IMR-90 (cell line): ENCODE measurements at places on chromosomes 5 and 9.

DNA sequence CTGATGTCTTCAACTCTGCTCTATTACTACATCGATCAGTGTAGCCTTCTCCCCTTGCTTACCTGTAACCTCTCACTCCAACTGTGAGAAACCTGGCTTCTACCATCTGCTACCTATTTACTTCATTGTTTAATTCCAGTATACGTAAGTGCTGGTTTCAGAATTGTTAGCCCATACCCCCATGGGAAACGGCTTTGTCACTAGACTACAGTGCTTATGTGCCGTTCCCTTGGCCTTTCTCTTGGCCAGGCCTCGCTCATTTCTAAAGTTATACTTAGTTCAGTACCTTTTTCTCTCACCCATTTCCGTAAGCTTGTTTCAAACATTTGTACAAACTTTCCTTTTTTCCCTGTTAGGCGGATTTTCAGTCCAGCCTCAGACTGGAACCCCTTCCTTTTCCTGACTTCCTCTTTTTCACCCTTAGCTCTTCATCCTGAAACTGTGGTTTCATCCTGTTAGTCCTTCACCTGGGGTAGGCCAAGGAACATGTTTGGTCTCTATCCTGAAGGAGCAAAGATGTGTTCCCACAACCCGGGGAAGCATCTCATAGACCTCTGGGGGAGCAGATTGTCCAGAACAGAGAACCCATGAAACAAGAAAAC is 21.7 kb downstream of the ALG2 start:
- no peak for DNase-seq

DNA sequence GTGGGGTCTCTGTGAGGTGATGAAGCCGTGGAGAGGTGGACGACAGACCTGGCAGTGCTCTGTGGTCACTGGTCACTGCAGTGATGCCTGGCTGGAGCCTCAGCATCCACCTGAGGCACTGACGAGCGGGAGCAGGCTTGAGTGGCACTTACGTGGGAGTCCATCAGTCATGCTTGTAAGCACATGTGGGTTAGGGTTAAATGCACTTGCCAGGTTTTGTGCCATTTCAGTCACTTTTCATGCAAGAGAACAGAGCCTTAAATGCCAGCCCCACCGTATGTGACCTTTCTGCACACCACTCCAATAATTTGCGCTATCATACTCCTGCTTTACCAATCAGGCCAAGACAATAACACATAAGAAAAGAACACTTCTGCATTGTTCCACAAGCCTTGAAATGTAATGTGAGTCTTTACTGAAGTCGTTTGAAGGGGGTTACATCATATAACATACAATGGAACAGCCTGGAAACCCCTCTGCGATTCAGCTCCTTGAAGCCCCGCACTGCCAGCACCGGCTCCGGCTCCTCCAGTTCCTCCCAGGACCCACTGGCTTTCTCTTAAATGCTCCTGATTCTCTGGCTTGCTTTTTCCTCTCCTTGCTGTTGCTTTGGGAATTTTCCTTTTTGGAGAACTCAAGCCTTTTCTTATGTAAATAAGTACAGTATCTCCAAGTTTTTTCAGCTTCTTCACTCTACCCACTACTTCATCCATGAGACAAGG is 59.4 kb upstream of the CTXN3 start:
- no peak for DNase-seq

GRCh38 chr9:88984543-88984883 is 6.8 kb upstream of the S1PR3 start:
- DNase-seq, result no peak

- no peak for DNase-seq
Measured at GRCh38 chr5:129477532-129477931, 17.4 kb downstream of the ADAMTS19 start.

- no peak for DNase-seq
Measured at GRCh38 chr5:124477577-124477976, 268.9 kb downstream of the ZNF608 start.

DNA sequence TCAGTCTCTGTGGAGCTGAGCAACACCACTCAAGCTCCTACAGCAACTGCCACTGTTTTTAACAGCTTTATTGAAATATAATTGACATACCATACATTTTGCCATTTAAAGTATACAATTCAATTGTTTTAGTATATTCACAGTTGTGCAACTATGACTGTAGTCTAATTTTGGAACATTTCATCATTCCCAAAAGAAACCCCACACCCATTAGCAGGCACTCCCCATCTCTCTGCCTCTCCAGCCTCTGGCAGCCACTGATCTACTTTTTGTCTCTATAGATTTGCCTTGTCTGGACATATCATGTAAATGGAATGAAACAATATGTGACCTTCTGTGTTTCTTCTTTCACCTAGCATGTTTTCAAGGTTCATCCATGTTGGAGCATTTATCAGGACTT is 43.5 kb downstream of the RUSC2 start:
- DNase-seq, result peak; percentile 39

DNA sequence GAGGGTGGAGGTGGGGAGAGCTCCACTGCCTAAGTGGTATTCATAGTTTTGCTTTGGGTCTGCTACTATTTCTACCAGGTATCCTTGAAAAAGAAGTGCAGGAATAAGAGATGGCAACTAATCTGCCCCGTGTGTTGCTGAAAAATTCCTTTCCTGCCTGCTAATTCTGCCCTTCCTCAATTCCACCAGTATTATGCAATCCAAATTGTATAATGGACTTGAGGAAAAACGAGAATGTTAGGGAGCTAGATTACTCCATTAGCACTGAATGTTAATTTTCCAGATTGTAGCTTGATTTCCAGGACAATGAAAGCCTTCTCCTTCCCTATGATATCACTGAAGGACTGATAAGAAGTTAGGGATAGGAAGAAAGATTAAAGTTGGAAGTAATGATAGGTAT is 16.9 kb downstream of the ADAM19 start:
- DNase-seq, result no peak

GRCh38 chr5:150486402-150487198 is 21.3 kb upstream of the NDST1 start:
- DNase-seq, result peak; percentile 48

- DNase-seq, result peak; percentile 85
Measured at GRCh38 chr9:116152941-116153764, 438 bp upstream of the PAPPA start.

GRCh38 chr5:131587541-131587940 is 47.5 kb downstream of the RAPGEF6 start:
- DNase-seq, result peak; percentile 47

DNA sequence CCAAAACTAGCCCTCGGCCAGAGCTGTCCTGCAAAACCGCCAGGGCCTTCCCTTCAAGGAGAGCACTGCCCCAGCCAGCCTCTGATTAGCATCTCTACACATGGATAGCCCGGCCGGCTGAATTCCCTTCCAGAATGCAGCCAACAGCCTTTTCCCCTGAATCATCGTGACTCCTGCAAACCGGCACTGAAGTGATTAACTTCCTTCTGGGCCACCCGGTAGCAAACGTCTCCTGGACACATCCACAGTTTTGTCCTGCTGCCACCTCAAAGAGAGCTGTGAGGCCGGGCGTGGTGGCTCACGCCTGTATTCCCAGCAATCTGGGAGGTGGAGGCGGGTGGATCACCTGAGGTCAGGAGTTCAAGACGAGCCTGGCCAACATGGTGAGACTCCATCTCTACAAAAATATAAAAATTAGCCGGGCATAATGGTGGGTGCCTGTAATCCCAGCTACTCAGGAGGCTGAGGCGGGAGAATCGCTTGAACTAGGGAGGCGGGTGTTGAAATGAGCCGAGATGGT is 21.1 kb upstream of the EEIG1 start:
- peak; percentile 89 for DNase-seq

GRCh38 chr5:93302711-93303110 is 278.3 kb downstream of the NR2F1-AS1 start:
- DNase-seq, result no peak

DNA sequence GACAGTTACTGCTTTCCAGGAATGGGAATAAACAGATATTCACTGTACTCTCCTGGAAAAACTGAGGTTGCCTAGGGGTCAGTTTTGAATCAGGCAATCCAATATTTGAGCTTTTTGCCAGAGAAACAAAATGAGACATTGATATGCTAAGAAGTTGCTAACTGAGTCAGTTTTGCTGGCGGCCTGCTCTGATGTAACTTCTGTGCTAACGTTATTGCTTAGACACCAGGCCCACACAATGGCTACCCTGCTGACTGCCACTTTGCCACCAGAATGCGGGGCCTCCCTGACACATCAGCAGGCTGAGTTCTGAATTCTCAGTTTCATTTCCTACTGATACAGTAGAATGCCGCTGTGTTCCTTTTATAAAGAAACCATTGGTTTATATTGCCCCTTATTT is 18.2 kb upstream of the ZNF618 start:
- peak; percentile 18 for DNase-seq

DNA sequence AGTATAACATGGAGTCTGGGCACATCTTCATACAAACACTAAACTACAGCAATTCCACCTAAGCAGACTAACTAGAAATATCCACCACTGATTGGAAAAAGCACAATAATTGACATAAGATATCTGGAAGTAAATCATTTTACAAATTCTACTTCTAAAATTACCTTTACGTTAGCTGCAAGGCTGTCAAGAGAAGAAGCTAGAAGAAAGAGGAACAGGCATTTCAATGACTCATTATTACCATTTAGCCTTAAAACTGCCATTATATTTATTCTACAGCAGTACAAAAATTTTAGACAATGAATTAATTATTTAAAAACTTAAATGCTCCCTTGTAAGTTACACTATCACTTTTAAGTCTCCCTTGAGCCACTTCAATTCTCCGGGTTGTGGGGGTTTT is 43.4 kb upstream of the PLPP6 start:
- no peak for DNase-seq

GRCh38 chr9:4235420-4235819 is 64.4 kb downstream of the GLIS3 start:
- no peak for DNase-seq

GRCh38 chr9:69207503-69207902 is 33.4 kb downstream of the TJP2 start:
- DNase-seq, result no peak

DNA sequence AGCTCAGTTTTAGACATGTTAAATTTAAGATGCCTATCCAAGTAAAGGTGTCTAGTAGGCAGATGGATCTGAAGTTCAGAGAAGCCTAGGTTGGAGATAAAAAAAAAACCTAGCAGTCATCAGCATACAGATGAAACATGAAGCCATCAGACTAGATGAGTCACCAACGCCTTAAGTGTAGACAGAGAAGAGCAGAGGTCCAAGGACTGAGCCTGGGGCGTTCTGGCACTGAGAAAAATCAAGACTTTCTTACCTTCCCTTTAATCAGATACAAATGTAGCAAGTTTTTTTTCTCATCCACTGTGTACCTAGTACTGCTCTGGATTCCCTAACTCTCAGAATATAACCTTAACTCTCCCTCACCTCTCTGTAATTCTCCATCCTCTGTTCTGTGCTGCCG is 97.3 kb downstream of the SIL1 start:
- DNase-seq, result peak; percentile 75

DNA sequence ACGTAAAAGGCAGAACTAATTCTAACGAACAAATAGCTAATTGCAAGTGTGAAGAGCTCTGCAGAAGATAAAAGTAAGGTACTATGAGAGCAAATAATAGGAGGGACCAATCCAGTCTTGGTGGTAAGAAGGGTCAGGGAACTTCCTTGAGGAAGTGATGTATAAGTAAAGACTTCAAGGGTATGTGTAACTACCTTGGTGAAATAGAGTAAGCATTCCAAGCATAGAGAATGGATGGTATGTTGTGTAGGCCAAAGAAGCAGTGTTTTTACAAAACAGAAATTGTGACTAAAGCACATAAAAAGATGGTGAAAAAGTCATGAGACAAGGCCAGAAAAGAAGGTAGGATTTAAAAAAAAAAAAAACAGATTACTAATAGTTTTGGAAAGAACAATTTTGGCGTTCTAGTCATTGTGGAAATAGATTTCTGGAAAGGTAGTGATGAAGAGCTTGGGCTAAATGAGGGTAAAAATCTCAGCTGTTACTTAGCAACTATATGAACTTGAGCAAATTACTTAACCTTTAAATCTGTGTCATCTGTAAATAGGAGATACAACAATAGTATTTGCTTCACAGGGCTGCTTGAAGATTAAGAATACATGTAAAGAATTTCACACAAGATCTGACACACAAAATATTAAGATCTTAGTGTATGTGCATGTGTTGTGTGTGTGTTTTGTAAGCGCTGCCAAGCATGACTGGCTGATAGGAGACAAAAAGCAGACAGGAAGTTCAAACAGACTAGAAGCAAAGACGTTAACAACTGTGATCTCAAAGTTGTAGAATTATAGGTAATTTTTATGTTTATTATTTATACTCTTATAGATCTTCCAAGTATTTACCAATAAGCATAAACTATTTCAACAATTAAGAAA is 73.5 kb downstream of the NR6A1 start:
- DNase-seq, result peak; percentile 61

GRCh38 chr9:111484572-111484894 is 350 bp upstream of the ECPAS start:
- DNase-seq, result peak; percentile 15

DNA sequence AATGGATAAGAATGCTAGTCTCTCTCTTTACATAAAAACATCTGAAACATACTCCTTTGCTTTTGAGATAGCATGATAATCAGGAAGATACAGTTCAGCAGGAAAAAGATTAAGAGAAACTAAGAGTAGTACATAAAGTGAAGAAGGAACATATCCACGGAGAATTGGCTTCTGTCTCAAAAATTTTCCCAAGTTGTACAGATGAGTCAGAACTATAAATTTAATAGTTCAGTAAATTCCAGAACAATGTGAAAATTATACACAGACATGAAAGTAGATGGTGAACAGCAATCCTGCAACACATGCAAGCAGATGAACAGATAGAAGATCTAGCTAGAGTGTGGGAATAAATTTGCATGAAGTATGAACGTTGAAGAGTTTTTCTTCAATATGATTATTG is 691.4 kb upstream of the RIOK2 start:
- DNase-seq, result peak; percentile 16

DNA sequence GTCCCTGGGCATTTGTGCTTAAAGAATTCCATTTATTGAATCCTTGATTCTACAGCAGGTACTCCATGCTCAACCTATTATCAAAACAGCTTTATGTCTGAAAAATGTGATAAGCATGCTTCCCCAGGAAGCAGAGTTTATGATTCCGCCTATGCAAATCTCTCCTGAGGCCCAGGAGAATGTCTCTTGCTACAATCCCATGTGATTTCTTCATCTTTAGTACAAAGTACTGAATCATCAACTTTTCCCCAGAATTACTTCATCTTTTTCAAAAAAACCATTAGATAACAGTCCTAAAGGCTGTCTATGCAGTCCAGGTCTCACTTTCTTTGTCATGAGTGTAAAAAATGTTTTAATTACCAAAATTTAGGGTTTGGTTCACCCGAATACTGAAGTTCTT is 130.2 kb upstream of the ADAMTSL1 start:
- peak; percentile 68 for DNase-seq

DNA sequence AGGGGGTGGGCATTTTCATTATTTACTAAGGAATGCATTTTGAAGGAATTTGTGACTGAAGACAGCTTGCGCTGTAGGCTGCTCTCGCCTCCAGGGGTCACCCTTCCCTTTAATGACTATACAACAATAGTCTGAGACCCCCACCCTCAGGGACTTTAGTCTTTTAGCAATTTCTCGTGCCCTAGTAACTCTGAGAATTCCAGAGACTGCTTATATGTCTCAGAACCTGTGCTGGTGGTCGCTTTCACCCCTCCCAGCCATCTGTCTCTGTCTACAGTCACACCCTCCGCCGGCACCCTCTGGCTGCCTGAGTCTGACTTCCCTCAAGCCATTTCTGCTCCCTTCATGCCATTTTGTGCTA is 671.4 kb downstream of the NR2F1-AS1 start:
- peak; percentile 11 for DNase-seq
